CD4-positive, alpha-beta T cell treated with Interleukin-17A for 4 hours (primary cell): ENCODE measurements at places on chromosomes 12 and 14.

DNA sequence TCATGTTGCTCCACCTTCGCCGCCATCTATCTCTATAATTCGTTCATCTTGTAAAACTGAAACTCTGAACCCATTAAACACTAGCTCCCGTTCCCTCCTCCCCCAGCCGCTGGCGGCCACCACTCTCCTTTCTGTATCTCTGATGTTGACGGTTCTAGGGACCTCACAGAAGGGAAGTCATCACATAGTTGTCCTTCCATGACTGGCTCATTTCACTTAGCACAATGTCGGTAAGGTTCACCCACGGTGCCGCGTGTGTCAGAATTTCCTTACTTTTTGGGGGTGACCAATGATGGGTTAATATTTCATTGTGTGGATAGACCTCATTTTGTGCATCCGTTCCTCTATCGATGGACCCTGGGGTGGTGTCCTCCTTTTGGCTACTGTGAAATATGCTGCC is 2.0 kb upstream of the CACNA2D4 start:
- DNase-seq: no peak

DNA sequence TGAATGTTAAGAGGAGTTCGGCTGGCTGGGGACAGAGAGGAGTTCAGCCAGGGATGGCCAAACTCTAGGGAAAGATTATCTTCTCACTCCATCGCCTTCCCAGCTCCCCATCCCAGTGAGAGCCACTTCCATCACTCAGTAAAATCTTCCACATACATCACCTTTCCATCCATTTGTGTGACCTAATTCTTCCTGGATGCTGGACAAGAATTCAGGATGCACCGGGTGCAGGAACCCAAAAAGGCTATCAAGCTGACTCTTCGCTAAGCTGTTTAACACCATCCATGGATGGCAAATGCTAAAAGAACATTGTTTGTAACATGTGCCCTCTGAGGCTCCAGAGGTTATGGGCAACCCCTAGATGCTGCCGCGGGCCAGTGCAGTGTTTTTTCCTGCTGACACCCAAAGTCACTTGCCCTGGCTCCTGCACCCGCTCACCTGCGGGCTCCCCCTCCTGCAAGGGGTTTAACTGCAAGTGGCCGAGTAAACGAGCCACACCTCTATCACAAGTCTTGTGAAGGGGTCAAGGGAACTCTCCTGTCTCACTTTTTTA is 216.0 kb upstream of the NPAS3 start:
- no peak for DNase-seq

DNA sequence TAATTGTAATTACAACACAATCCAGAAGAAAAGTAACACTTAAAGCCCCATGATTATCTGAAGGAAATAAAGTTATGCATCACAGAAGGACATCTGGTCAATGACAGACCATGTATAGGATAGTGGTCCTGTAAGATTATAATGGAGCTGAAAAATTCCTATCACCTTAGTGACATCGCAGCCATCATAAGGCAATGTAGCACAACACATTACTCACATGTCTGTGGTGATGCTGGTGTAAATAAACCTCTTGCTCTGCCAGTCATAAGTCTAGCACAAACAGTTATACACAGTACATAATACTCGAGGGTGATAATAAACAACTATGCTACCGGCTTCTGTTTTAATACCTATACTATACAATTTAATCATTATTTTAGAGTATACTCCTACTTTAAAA is 11.2 kb downstream of the ATG2B start:
- DNase-seq: no peak

- DNase-seq: no peak
These were observed 56.1 kb downstream of the APAF1 start for GRCh38 chr12:98701166-98701565.

DNA sequence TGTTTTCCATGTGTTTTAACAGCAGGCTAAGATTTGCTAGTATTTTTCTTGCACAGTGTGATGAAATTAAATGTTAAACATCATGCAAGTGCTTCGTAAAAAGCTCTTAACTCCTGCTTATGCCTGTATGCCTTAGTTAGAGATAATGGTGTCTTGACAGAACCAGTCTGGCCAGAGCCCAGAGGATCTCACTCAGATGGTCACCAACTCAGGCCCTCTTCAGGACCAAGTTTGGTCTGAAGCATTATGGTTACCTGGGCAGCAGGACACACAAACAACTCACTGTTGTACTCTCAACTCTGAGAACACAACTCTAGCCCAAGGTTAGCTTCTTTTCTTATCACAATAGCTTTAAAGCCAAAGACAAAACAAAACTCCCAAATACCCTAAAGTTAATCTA is 115.4 kb downstream of the KIF21A start:
- no peak for DNase-seq

- no peak for DNase-seq
These were observed 37.9 kb upstream of the GALNT9 start for GRCh38 chr12:132367071-132367851.

DNA sequence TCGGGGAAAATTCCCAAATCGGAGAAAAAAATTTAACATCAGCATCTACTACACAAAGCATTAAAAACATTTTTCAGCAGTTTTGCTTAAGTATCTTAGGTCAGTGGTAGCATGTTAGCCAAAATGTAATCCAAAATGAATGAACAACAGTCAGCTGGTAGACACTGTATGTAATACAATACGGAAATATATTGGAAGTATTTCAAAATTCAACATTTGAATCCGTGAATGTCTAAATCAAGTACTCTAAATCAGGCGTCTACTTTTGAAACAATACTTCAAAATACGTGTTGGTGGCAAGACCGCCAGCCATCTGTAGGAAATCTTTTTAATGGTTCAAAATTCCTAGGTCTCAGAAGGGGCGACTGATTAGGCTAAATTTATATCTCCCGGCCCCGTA is 1.1 kb downstream of the SCAF11 start:
- DNase-seq: no peak

DNA sequence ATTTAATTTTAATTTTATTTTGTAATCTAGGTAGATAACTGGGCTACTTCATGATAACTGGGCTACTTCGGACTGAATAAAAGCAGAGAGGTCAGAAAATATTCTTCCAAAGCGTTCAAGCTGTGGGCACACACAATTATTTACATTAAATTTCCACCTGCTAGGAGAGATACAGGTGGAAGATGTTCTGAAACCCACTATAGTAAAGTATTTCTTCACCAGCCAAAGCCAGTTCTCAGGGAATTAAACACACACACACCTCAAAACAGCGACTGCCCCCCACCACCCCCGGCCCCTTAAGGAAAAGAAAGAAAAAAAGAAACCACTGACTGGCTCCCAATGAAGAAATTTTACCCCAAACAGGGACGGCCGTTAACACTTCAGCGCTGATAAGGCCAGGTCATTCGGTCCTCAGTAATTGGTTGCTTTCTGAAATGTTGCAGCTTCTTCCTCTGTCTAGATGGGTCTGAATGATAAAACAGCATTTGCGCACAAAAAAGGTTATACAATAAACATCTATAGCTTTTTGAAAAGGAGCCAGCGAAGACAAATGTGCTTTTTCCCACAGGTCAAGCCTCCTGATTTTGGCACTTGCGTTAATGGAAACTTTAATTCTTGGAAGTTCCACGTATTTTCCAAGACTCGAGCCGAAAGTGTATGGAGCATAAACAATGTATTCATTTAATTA is 771 bp upstream of the KCNJ8 start:
- DNase-seq: no peak

- no peak for DNase-seq
These were observed 6.9 kb downstream of the TMBIM6 start for GRCh38 chr12:49748306-49748705.

- peak; percentile 21 for DNase-seq
These were observed 15.5 kb downstream of the BCL11B start for GRCh38 chr14:99256483-99256874.

DNA sequence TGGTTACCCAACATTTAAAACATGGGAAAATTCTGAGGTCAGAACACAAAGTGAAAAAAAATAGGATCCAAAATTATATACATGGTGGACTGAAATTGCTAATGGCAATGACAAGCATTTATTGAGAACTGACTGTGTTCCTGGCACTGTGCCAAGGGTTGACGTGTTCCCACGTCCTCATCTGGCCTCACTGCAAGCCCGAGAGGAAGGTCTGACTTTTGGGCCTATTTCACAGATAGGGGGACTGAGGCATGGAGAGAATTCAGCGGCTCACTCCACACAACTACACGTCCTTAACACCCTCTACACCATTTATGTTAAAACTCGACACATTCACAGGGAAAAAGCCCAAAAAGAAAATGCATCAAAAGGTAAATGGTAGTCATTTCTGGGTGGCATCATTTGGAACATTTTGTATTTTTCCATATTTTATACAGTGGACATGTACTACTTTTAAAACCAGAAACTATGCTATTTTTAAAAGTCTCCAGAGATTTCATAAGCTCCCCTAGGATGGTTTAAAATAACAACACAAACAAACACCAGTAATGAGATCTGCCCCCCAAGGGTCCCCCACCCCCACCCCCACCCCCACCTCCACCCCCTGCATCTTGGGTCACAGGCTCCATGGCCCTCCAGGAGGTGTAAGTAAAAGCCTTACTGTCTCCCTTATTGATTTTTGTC is 27.7 kb downstream of the CLMN start:
- peak; percentile 29 for DNase-seq

DNA sequence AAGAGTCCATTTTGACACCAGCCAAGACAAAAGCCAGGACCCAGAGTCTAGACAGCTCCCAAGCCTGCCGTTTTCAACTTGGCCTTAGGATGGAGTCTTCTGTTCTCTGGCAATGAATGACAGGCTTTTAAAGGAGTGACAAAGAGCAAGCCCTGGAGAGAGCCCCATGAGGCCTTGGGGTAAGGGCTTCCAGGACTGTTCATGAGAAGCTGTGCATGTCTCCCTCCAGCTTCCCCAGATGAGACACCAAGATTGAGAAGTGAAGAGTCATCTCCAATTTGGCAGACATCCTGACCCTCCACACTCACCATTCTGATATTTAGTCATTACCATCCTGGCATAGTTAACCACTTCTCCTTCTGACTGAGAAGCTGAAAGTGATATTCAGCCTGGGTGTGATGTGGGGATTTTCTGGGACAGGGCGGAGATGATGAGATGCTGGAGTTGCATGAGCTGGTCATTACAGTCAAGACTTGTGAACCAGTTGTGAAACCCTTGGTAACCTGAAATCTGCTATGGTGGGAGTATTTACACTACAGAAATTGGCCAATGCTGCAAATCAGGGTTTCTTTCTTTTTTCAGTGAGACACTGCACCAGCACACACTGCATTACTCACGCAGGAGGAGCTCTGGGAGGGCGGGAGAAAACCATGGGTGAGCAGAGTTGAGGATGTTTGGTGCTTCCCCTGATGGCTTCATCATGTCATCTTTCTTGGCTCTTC is 77.8 kb downstream of the VCPKMT start:
- peak; percentile 55 for DNase-seq

GRCh38 chr14:50967790-50968189 is 23.5 kb upstream of the PYGL start:
- DNase-seq: no peak

DNA sequence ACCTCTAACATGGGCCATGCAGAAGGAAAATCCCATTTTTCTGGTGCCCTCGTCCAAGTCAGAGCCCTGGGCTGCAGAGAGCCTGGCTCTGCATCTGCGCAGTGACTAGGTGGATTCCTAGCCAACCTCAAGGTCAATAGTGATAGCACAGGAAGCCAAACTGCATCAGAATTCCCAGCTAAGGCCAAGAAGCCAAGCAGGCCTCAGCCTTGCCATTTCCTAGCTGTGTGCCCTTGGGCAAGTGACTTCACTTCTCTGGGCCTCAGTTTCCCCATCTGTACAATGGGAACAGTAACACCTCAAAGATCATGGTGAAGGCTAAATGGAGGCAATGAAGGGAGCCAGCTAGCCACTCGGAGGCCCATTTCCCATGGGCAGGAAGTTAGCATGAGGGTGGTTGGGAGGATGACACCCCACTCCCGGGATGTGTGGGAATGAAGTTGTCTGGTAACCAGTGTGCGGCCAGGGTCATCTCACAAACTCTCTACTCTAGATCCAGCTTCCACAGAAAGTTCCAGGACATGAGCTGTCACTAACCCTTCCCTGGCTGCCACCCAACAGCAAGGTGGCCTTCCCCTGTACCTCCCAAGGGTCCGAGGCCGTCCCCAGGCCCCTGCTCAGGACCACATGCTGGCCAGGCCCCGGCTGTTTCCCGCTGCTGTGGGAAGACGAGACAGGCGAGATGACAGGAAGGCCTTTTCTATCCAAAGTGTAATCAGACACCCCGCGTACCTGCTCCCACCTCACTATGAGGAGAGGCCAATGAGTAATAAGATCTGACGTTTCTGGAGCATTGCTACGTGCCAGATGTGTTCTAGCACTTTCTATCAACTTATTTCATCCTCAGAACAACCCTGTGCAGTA is 125.7 kb downstream of the SCARB1 start:
- DNase-seq: no peak
